ENCODE measurements at places on chromosomes 7 and 10. TPM values are rescaled to one million over a fixed set of nuclear protein-coding genes. Genes with fewer than 3 reads are reported as not detected.

- no peaks in the 10 kb centered on the region for H3K4me1 ChIP-seq
- H3K27me3 ChIP-seq, result no peaks in the 10 kb centered on the region
- no peaks in the 10 kb centered on the region for H3K36me3 ChIP-seq
- no peak overlapping the region for H3K27ac ChIP-seq
- H3K4me3 ChIP-seq, result no peak overlapping the region
- DNase-seq, result no peak
Observed at GRCh38 chr7:12297283-12298108, 86.4 kb downstream of the TMEM106B start.

DNA sequence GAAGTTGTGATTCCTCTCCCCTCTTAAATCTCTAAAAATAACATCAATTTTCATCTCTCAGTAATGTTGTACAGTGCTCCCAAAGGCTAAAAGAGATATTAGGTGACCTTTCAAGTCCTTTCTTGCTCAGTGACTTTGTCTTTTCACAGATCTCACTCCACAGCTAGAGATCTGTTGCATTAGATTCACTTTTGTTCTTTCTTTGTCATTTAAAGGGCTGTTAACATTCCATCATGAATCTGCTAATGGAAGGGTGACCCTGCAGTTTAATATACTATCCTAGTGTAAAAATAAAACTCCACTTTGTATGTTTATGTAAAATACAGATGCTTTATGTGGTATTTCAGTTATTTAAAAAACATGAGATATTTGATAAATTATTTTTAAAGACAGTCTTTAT, 30.5 kb downstream of the GNAI1 start:
- no peak overlapping the region for H3K4me3 ChIP-seq
- H3K27ac ChIP-seq, result no peak overlapping the region
- no peaks in the 10 kb centered on the region for H3K4me1 ChIP-seq
- no peak for DNase-seq
- no peaks in the 10 kb centered on the region for H3K36me3 ChIP-seq
- H3K27me3 ChIP-seq, result no peaks in the 10 kb centered on the region

DNA sequence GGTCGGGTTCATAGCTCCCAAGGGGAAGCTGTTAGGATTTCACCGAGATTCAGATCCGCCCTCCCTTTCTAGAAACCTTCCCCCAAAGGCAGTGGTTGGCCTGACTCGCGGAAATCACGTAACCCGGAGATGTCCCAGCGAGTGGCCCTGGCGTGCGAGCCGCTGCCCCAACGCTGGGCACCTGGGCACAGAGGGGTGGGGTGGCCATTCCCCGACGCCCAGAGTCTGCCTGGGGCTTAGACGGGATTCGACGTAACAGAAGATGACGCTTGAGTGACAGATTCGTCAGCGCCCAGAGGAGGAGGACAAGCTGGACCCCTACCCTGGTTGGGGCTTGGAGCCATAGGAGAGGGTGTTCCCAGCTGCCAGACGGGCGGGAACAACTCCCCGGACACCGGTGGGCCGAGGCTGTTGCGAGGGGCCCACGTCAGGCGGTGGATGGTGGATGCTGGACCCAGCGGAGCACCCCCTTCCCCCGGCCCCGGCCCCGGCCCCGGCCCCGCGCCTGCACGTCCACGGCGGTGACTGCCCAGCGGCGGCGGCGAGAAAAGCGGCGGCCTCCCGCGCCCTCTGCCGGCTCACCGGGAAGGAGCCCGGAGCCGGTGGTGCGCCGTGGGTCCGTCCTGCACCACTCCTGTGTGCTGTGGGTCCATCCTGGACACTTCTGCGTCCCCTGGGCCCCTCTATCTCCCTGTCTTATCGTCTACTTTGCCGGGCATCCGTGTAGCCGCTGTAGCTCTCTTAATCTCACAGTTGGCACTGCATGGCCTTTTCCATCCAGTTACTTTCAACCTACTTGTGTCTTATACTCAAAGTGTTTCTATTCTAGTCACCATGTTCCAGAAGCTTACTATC, 35.4 kb upstream of the KNDC1 start:
- H3K4me3 ChIP-seq, result no peak overlapping the region
- H3K27me3 ChIP-seq, result no peaks in the 10 kb centered on the region
- H3K4me1 ChIP-seq, result no peaks in the 10 kb centered on the region

- H3K4me3 ChIP-seq, result no peak overlapping the region
- no peaks in the 10 kb centered on the region for H3K4me1 ChIP-seq
- H3K36me3 ChIP-seq, result no peaks in the 10 kb centered on the region
- no peaks in the 10 kb centered on the region for H3K27me3 ChIP-seq
- DNase-seq, result no peak
Observed at GRCh38 chr7:149316606-149317005, 54.6 kb downstream of the ZNF783 start.

FGL2 gene
- polyA plus RNA-seq, result 21.6 TPM

All from small intestine (tissue), 16 donors.